ENCODE measurements at places on chromosomes 5 and 9. TPM values are rescaled to one million over a fixed set of nuclear protein-coding genes. Genes with fewer than 3 reads are reported as not detected.

The SPATA31E1 gene
- total RNA-seq, result not detected

The SLC9A3 gene
- 1.5 TPM for total RNA-seq

The ANKRD20A1 gene
- total RNA-seq, result 6.6 TPM

The PCDHA7 gene
- total RNA-seq, result 0.07 TPM

The CARTPT gene
- total RNA-seq, result not detected

The RARS1 gene
- total RNA-seq, result 274 TPM

The ZSWIM6 gene
- total RNA-seq, result 44.1 TPM

The GARIN3 gene
- not detected for total RNA-seq

The ECPAS gene
- 124 TPM for total RNA-seq
